Iris pigment epithelial cell (primary cell): ENCODE measurements at places on chromosomes 4 and X.

DNA sequence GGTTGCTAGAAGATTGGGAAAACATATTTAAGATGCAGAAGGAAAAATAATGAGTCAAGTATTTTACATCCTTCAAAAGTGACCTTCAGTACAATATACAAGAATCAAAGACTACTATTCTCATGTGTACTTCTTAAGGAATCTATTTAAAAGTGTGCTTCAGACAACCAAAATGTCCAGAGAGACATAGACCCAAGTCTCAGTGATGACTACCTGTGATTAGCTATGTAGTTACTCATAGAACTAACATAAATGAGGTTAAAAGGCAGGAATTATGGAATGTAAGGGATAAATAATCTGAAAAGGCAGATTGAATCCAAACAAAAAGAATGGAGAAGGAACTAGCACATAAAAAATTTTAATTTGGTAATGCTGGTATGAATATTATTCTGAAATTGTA is 634.7 kb upstream of the FAM241A start:
- peak; percentile 28 for DNase-seq

DNA sequence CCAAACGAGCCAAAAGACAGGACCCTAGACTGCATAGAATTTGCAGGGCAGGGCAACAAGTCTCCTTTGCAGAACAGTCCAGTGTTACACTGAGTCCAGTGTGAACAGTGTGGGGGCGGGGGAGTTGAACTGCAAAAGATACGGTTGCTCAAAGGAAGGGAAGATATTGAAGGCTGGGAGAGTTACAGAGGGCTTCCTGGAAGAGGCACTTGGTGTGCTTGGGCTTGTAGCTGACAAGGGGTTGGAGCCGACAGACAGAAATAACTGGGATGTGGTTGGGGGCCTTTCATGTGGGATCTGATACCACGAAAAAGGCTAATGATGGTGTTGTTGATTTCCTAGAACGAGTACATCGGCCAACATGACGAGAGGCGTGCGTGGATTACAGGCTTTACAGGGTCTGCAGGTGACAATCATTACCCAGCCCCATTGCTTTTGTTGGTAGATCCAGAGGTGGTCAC is 6.1 kb downstream of the XPNPEP2 start:
- no peak for DNase-seq

DNA sequence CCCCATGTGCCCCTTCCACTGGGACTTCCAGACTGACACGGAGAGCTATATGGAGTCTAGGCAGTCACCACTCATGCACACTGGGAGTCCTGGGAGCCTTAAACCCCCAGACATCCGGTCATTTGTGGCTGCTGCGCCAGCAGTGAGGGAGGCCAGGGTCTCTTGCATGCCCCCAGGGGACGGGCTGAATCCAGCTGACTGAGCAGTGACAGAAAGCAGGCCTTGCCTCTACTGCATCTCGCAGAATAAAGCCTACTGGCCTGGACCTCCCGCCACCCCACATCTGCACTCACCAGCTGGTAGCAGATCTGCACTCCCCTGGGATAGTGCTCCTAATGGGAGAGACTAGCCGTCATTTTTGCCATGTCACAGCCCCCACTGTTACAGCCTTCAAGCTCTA is 1234.2 kb downstream of the FAM133A start:
- DNase-seq, result no peak

DNA sequence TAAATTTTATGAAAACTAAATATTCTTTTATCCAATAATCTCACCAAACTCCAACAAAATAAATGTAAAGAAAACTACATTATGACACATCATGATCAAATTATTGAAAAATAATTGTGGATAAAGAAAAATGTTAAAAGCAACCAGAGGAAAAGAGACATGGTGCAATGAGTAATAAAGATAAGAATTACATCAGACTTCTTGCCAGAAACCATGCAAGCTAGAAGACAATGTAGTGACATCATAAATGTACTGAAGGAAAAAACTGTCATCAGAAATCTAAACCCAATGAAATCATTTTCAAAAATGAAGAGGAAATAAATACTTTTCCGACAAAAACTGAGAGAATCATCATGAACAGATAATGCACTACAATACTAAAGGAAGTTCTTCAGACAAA is 135.9 kb upstream of the EOLA2 start:
- peak; percentile 33 for DNase-seq

- no peak for DNase-seq
Observed at GRCh38 chrX:30741545-30741944, 88.3 kb downstream of the GK start.

DNA sequence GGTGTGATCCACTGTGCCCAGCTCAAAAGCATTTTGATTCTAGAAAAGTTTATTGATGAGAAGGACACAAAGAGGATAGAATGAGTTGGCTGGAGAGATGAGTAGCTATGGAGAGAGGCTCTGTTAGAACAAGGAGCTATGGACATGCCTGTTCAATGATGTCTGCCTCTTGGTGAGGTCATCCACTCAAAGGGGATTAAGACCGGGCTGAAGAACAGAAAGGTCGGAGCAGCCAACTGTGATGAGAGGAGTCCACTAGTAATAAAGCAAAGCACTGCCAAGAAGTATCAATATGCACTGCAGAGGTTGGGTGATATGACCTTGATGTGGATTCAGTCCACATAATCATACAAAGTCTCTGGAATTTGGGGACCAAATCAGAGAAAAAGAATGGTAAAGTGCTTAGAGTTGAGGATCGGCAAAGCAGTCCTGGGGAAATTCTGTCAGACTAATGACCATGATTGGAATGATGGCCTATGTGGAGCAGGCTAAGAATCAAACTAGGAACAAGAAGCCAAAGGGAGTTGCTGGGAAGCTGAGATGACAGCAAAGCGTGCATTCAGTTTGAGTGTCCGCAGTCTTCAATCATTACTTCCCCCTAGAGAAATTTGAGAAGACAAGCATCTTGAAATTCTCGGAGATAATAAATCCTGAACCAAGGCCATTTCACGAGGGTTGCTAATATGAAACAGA is 55.7 kb upstream of the MMAA start:
- no peak for DNase-seq

DNA sequence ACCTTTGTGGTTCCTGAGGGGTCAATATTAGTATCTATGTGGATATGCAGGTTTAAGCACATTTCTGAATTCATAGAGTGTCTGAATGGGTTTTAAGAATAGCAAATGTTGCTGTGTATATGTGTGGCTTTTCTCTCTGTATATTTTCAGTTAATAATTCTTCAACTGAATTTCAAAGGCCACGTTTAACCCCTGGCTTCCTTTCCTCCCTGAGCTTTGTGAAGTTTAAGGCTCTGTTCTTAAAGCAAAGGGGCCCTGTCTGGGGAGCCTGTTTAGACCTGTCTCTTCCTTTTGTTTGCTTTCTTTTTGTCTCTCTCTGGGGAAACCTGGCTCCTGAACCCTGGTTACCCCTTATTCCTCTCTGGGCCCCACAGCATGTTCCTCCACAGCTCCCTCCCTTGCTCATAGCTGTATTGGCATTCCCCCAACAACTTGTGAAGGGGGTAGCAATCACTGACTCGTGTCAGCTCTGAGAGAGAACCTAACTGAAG is 139.1 kb downstream of the COL4A6 start:
- peak; percentile 75 for DNase-seq

DNA sequence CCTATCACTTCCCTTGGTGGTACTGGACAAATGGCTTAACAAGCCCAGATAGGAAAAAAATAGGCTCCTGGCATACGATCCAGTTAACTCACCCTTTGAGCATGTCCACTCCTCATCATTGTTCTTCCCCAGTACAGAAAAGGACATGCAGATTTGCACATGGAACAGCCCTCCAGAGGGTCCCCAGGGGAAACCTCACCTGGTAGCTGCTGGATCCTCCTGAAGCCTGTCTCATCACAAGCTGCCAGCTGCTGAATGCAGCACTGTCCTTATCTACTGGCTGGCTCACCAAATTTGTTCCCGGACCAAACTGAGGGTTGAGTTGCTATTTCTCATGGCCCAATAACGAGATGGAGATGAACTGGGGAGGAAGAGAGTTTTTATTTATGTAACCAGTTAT is 49.4 kb downstream of the SERTM2 start:
- no peak for DNase-seq

- peak; percentile 42 for DNase-seq
Observed at GRCh38 chrX:77597090-77597489, 149.9 kb downstream of the FGF16 start.

- no peak for DNase-seq
Observed at GRCh38 chrX:136861877-136862276, 18.6 kb downstream of the RBMX start.

DNA sequence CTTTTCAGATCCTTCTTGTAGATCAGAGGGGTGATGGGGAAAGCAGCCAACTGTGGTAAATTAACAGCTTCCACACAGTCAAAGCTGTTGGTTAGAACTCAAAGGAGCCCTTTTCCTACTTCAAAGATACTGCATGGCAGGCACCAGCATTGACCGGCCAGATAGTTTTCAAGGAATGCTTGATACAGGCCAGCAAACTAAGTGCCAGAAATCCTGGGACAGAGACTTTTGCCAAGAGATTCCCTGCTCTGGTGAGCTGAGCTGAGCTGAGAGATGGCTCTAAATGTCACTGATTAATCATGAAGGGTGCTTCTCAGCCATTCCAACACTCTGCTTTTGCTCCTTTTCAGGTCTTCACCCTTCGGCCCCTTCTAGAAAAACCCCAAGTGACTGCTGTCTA is 131.6 kb upstream of the MED14 start:
- DNase-seq, result no peak

DNA sequence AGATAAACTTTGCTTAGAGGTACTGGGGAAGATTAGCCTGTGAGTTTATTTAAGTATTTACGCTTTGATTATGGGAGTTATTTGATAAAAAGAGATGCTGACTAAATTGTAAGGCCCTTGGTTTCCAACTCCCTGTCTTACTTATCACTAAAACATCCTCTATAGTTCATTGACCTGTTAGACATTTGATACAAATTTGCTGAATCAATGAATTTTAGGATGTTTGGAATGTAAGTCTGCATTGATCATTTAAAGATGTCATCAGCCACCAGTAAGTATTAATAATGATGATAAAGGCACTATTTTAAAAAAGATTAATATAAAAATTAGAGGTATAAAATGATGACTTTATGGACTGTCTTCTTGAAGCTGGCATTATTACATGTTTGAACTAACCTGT is 340.6 kb downstream of the SPRY1 start:
- DNase-seq, result no peak

DNA sequence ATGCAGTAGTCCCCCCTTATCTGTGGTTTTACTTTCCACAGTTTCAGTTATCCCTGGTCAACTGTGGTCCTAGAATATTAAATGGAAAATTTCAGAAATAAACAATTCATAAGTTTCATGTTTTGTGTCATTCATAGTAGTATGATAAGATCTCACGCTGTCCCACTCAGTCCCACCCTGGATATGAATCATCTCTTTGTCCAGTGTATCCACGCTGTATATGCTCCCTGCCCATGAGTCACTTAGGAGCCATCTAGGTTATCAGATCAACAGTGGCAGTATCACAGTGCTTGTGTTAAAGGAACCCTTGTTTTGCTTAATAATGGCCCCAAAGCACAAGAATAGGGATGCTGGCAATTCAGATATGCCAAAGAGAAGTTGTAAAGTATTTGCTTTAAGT is 16.2 kb upstream of the SYTL4 start:
- peak; percentile 23 for DNase-seq

DNA sequence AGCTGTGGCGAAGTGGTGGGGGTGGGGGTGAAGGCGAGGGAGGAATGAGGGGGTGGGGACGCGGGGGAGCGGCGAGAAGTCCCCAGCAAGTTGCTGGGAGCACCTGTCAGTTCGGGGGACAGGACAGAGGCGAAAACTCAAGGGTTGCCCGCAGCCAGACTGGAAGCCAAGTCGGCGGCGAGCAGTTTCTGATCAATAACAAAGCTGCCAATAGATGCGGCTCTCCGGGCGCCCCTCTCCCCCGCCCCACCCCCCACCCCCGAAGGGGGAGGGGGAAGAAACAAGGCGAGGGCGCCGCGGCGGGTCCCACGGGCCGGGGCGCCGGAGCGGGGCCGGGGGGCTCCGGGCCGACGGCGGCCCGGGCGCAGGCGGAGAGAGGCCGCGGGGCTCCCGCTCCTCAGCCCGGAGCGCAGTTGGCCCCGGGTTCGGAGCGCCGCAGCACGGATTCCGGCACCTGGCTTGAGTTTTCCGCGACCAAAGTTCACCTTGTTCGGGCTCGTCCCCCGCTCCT is 379 bp downstream of the PDGFC start:
- no peak for DNase-seq

DNA sequence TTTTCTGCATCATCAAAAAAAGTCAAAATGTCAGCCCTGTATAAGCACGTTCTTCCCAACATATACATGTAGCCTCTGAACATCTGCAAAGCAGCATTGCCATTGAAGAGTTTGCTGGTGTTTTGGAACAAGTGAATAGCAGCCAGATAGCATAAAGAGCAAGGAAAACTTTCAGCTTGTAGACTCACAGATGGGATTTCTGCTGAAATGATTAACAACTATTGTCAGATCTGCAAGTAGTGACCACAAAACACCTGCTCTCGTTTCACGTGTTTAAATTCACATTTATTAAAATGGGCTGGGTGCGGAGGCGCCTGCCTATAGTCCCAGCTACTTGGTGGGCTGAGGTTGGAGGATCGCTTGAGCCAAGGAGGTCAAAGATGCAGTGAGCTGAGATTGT is 123.7 kb downstream of the SPRY1 start:
- no peak for DNase-seq

DNA sequence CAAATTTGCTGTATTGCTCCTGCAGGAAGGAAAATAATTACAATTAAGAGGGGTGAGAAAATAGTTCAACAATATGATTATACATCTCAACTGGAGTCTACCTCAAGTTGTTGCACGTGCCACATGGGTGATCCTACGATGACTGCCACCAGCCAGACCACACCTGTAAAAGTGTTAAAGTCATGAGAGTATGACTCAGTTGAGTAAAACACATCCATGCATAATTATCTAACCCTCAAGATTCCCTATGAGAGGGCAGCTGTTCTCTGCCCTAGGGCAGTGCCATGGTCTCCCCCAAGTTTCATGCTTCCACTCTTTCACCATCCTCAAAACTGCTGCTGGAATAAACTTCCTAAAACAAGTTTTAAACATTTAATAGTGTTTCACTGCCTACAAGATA is 44.1 kb downstream of the QRFPR start:
- no peak for DNase-seq

DNA sequence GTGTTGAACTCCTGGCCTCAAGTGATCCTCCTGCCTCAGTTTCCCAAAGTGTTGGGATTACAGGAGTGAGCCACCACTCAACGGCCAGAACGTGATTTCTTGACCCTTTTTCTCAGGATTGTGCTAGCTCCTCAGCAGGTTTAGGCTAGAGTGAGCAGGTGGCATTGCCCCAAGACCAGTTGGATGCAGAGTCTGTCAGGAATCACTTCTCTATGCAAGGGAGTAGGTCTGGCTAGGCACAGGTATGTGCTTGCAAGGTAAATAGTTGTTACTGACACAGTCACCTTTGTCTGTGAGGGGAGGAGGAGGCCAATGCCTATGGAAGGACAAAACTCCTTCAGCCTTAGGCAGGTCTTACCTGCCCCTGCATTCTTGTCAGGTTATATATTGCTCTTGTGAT is 24.2 kb downstream of the SLC25A5 start:
- DNase-seq, result no peak

- DNase-seq, result peak; percentile 18
Observed at GRCh38 chr4:57191523-57192034, 81.4 kb upstream of the IGFBP7 start.

GRCh38 chr4:751676-752075 is 46.0 kb downstream of the PCGF3 start:
- peak; percentile 20 for DNase-seq
